ENCODE measurements at places on chromosomes 3 and 15.
A peak's percentile ranks its signal among the peaks of the same experiment; 100 is the strongest.

DNA sequence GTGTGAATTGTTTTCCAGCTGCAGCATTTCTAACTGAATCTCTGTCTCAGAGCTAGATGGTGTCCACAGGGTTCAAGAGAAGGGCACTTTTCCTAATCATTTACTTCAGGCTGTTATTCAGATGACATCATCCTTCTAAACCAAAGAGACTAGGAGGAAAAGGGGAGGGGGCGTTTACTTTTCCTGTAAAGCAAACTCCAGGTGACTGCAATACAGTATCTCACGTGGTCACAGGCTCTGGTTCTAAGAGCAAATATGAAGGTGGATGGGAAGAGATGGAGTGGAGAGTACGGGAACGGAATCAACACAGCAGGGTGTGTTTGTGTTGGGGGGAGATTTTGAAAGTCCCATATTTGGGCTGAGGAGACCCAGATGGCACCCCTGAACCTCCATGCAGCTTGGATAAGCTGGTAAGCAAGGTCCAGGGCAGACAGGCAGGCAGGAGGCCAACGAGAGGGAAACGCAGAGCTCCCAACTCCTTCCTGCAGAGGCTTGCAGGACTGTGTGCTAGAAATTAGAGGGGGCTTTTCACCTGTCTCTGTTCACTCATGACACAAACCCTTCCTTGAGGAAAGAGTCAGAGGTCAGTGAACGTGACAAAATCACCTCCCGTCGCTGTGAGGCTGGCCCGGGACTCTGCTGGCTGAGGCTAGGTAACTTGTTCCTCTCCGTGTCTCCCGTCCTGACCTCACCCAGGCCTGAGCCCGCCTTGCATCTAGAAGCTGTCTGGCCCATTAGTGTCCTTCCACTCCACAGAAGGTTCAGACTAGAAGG is 151.2 kb downstream of the OPA1 start:
- DNase-seq, result no peak

DNA sequence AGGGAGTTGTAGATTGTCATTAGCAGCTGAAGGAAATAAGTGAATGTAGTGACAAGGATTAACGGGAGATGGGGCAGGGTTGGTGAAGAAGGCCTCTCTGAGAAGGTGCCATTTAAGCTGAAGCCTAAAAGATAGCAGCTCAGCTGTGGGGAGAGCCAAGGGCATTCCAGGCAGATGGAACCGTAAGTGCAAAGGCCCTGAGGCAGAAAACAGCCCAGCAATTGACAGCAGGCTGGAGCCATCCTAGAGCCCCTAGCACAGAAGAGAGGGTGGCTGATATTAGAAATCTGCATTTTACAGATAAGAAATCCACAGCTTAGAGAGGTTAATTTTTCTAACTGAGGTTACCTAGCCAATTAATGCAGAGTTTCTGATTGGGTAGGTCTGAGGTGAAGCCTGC is 374.5 kb upstream of the PROK2 start:
- no peak for DNase-seq

DNA sequence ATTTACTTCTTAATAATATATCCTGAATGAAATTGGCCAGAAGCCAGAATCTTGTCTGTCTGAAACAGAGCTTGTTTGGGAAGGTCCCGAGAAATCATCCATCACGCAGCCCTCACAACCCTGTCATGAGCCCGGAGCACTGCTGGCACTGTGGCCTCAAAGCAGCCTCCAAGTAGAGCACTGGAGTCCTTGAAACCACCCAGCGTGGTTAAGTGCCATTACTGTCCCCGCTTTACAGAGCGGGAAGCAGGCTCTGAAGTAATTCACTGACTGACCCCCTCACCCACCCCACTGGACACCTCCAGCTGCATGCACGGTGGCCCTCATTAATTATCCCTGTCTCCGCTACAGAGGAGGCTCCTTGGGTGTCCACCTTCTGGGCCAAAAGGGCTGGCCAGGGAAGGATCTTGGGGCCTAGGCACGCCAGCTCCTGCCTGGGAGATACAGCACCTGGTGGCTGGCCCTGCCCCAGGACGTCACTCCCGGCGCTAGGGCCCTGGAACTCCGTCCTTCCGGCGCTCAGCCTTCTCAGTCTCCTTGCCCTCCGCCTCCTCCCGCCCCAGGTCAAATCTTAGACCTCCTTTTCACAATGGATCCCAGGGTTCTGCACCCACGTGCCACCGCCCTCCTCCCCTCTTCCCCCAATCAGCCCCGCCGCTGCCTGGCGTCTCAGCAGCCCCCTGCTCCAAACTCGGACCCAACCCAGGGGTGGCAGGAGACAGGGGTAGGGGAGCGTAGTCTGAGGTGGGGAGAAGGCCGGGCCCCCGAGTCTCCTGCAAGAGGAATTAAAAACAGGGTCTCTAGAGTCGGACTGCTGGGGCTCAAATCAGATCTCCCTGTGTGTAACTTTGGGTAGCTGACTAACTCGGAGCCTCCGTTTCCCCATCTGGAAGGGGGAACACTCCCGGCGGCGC is 1.1 kb downstream of the TKT start:
- peak; percentile 36 for DNase-seq

- DNase-seq, result no peak
Measured at GRCh38 chr15:45171912-45172311, 15.9 kb downstream of the SHF start.

DNA sequence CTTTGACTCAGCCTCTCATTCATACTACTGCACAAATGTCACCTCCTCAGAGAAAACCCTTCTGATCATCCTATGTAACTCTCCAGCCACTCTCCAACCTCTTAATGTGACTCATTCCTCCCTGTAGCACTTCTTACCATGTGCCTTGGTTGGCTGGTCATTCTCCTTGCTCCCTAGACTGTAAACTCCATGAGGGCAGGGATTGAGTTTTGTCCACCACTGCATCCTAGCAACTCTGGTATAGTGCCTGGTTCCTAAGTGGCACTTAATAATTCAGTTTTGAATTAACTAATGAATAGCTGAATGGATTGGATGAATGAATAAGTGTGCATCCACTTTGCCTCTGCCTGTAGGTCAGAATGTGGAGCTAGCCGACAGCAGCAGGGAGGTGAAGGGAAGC is 202.5 kb upstream of the HES1 start:
- DNase-seq, result no peak

DNA sequence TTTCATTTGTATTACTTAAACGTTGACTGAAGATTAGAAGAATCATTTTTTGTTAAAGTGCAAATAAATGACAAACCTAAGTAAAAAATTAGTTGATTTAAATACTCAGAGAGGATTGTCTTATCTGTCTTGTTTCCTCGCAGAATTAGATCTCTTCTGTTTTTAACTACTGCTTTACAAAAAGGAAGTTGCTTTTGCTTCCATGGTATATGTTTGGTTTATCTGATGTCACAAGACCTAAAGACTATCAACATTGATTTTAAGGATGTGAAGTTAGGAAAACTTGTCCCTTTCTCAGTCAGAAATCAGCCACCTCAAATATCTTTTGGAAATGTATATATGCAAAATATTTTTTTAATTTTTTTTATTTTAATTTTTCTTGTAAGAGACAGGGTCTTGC is 28.7 kb downstream of the GPR171 start:
- DNase-seq, result no peak

DNA sequence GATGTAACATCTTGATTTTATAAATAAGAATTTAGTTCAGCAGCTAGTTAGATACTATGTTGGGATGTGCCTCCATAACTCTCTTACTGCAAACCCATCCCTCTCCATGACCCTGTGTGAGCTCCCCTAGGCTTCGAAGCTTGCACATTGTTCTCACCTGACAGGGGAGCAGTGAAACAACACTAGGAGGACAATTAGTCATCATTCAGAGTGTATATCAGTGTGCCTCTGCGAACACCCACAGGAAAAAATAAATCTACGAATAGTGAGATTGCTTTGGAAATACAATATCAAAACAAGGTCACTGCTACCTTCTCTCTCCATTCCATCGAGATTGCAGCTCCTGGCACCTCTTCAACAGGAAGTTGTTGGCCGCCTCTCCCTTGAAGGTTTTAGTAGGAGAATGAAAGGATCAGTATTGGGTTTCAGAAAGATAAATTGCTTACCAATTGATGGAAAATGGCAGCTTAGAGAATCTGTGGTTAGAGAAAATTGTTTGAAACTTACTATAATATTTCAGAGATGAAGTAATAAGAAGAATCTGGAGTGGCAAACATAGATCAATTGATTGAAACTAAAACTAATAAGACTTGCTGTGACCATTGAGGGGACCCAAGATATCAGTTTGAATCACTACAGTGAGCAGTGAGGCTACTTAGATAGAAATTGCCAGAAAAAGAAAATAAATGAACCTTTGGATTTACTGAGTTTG is 103.2 kb downstream of the CHL1 start:
- DNase-seq, result no peak

DNA sequence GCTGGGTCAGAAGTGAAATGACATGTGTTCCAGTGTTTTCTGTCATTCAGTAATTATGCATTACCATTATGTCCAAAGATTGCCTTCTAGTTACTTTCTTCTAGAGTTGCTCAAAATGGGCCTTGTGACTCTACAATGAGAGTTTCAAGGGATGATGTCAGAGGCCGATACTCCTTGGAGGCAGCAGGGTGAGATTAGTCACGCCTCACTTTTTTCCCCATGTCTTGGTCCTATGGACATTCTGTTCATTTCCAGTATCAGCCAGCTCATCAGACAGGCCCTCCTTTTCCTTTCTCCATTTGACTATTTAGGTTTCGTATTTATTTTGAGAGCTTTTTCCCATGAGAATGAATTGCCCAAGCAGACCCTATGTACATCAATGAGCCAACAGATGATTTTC is 17.5 kb downstream of the VGLL3 start:
- peak; percentile 89 for DNase-seq

GRCh38 chr3:126456211-126456610 is 19.5 kb downstream of the ZXDC start:
- DNase-seq, result no peak

DNA sequence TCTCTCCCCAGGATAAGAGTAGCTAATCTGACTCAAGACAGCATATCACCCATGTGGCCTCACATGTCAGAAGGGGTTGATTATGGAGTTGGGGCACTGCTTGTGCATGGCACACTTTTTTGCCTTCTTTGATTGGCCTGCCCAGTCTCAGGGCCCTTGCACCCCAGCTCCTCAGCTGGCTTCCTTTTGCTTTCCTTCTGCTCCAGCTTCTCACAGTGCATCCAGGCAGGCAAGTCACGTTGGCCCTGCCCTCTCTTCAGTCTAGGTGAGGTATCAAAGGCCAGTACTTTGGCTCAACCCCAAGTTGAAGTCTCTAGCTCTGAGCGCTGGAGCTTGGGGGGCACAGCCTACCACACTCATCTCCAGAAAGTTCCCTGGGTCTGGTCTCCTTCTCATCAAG is 42.2 kb downstream of the NGRN start:
- DNase-seq, result no peak

GRCh38 chr3:12934431-12934830 is 93.1 kb upstream of the RPL32 start:
- DNase-seq, result no peak

DNA sequence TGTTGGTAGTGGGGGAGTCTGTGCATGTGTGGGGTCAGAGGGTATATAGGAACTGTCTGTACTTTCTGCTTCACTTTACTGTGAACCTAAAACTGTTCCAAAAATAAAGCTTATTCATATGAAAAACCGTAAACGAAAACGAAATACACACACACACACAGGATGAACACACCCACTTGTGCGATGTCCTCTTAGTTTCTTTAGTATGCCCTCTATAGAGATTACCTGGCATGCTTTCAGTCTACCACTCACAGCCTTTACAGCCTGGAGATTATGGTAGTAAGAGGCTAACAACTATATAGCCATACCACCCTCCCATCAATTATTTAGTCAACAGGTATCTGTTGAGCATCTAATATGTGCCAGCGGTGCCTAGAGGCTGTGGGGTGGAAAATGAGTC is 60.0 kb upstream of the UBE3A start:
- no peak for DNase-seq

DNA sequence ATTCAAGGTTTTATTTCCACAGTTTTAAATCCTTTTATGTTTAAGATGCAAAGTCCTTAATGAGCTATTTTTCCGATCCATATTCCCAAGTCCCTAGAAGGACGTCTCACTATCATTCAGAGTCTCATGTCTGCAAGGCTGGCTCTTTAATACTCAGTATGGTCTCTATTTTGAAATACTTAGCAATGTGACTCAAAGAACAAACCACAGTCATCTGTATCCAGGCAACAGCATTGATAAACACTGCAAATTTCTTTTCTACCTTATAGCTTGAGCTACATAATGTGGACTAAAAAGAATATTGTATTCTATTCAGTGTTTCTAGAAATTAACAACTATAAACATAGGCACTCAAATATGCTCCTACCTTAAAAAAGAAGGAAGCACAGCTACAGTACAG is 588.3 kb upstream of the NAALADL2 start:
- peak; percentile 66 for DNase-seq

GRCh38 chr3:169760479-169760878 is 4.4 kb downstream of the TERC start:
- peak; percentile 64 for DNase-seq

GRCh38 chr3:85251766-85252165 is 293.0 kb downstream of the CADM2 start:
- no peak for DNase-seq

DNA sequence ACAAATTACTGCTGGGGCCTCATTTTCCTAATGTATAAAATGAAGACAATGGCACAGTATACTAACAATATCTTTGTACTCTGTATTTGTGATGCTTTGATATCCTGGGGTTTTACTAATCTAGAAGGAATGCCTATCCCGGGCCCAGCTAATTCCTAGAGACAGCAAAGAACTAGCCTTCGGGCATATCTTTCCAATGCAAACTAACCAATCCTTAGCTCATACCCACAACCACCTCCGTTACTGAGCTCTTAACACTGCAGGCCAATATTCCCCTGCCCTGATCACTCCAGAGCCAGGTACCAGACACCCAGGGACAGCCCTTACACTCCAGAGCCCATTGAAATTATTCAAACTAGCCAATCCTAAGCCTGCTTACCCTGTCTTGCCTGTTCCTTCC is 309.0 kb downstream of the ULK4 start:
- DNase-seq, result peak; percentile 19

GRCh38 chr3:114307222-114307830 is 13.5 kb downstream of the TIGIT start:
- no peak for DNase-seq

GRCh38 chr15:58909616-58910015 is 23.9 kb downstream of the SLTM start:
- no peak for DNase-seq

DNA sequence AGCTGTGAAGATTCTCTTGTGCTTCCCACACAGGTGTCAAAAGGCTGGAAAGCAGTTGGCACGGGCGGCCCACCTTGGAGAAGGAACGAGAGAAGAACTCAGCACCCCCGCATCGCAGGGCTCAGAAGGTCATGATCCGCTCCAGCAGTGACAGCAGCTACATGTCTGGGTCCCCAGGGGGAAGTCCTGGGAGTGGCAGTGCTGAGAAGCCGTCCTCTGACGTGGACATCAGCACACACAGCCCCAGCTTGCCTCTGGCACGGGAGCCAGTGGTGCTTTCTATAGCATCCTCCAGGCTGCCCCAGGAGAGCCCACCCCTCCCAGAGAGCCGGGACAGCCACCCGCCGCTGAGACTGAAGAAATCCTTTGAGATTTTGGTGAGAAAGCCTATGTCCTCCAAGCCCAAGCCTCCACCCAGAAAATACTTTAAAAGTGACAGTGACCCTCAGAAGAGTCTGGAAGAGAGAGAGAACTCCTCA is 31.4 kb downstream of the STARD5 start:
- no peak for DNase-seq

Measured in NCI-H226 (cell line).